AG08396 (cell line): ENCODE measurements at places on chromosomes 2 and 18.

- DNase-seq = no peak
Observed at GRCh38 chr2:200592406-200593075, 6.7 kb downstream of the AOX1 start.

GRCh38 chr18:14919666-14920065 lies 171.7 kb downstream of the ANKRD30B start:
- no peak for DNase-seq

- no peak for DNase-seq
Observed at GRCh38 chr2:66470199-66470598, 35.3 kb downstream of the MEIS1 start.

DNA sequence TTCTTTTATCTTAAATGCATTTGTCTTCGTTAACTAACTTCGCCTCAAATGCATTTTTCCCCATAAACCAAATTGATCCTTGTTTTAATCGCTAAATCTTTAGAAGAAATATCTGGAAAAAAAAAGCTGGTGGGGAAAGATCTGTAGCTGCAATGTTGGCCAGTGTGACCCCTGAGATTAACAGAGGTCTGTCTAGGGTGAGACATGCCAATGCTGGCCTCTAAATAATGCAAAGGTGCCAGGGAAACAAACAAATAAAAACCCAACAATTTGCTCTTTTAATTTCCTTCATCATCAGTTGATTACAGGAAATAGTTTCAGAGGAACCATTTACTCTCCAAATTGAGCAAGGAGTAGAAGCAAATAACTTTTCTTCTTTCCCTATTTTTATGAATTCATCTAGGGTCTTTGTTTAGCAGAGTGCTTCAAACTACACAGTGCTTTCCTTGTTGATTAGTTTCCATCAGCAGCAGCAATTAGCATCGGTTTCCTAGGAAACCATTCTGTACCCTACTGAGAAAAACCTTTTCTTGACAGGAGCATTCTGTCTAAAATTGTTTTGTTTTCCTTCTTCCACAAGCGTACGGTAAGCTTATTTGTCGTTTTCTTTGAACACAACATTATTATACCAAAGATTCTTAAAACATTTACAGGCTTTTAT lies 100.5 kb upstream of the UNC80 start:
- DNase-seq = no peak

DNA sequence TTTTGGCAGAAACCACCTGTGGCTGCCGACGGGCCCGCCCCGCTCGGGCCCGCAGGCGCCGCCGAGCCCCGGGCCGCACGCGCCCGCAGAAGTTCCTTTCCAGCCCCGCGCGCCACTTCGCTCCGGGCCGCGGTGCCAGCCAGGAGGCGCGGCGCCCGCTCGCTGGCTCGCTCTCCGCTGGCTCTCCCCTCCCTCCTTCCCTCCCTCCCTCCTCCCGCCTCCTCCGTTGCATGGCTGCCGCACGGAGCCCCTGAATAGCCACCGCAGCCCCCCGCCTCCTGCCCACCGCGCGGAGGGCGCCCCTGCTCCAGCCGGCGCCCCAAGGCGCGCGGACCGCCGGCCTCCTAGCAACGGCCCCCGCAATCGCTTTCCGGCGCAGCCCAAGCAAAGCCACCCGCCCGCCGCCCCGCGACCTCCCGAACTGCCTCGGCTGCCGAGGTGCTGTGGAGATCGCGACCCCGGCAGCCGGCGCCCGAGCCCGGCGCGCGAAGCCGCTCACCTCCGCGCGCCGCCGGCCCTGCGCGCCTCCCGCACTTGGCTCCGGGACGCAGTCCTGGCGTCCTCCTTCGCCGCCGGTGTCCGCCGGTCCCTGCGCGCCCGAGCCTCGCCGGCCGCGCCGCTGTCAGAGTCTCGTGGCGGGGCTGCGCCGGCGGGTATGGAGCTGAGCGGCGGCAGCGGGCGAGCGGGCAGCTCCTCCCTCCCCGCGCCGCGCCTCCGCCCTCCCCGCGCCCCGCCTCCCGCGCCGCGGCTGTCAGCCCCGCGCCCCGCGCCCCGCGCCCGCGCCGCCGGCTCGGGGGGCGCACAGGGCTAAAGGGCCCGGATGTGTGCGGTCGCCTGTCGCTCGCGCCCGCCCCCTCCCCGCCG lies at the start of gene ZBTB7C:
Gene ZBTB7C (minus strand): TSS at position 657 of the 864 bp plus-strand sequence.
- peak; percentile 69 for DNase-seq

DNA sequence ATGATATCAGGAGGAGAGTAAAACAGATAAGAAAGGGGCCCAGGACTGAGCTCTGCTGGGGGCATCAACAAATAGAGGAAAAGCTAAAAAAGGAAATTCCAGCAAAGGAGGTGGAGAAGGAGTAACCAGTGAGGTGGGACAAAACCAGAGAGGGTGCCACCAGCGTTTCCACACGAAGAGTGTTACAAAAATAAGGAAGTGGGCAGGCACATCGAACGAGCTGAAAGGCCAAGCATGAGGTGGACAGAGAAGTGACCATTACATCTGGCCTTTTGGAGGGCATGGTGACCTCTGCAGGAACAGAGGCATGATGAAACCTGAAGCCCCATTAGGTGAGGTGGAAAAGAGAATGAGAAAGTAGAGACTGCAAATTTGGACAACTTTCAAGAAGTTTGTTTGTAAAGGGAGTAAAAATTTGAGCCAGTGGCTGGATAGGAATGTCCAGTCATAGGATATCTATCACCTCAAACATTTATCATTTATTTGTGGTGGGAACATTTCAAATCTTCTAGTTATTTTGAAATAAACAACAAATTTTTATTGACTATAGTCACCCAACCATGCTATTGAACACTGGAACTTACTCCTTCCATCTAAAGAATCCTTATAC lies 18.4 kb upstream of the VIT start:
- DNase-seq = peak; percentile 28

DNA sequence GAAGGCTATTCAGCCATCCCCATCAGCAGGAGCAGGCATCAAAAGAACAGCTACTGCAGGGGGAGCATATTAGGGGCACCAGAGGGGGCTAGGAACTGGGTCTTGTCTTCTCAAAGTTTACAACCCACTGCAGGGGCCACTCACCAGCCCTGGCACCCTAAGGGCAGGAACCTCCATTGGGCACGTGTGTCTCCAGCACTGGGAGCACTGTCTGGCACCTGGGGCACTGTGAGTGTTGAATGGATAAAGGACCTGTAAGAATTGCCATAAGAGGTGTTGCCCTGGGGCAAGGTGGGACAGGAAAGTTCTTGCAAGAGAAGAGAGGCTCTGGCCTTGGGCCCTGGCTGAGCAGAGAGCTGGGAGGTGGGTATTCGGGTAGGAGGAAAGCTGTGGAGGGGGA lies 1.4 kb upstream of the STEAP3 start:
- no peak for DNase-seq

- DNase-seq = no peak
Observed at GRCh38 chr18:3799515-3799914, 349.5 kb downstream of the TGIF1 start.

GRCh38 chr2:10124538-10125045 lies 2.1 kb downstream of the RRM2 start:
- DNase-seq = peak; percentile 54

DNA sequence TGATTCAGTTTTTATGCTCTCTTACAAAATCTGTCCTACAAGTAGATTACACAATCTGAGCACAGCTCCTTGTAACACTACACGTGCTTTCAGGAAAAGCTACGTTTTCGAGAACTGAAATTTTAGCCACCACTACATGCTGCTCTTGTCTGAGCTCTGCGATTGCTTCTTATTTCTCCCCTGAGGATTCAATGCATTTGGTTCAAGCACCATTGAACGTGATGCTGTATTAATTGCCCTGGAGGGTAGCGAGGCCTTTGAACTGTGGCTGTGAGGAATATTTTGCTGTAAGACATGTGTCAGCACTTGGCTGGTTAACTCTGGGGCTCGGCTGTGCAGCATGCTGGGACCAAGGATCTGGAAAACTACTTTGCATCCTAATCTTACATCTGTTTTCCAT lies 405.8 kb downstream of the EPHA4 start:
- no peak for DNase-seq

GRCh38 chr2:220006152-220006621 lies 378.8 kb downstream of the SLC4A3 start:
- peak; percentile 17 for DNase-seq

- DNase-seq = no peak
Observed at GRCh38 chr2:71500426-71501079, 47.2 kb downstream of the DYSF start.

- no peak for DNase-seq
Observed at GRCh38 chr2:95007031-95007609, 18.4 kb upstream of the MAL start.

- no peak for DNase-seq
Observed at GRCh38 chr2:143594161-143594560, 464.9 kb downstream of the ARHGAP15 start.

GRCh38 chr2:121905201-121905600 lies 149.8 kb downstream of the TSN start:
- DNase-seq = no peak

DNA sequence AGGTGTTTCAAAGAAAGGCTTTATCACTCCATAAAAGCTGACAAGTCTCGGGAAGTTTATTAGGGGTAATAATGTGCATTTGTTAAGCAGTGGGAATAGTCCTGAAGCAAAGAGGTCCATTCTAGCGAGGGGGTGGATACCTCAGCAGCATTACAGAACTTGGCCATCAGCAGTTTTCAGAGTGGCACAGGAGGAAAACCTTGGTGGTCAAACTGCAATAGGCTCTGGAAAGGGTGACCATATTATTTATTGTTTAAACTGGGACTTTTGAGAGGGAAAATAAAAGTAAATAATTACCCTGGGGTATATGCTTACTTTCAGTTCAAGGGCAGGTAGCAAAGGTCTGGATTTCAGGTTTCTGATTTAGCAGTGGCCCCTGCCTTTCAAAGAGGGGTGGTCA lies 115.5 kb upstream of the KLHL14 start:
- no peak for DNase-seq

GRCh38 chr2:25851740-25852503 lies 26.4 kb downstream of the ASXL2 start:
- DNase-seq = peak; percentile 62

DNA sequence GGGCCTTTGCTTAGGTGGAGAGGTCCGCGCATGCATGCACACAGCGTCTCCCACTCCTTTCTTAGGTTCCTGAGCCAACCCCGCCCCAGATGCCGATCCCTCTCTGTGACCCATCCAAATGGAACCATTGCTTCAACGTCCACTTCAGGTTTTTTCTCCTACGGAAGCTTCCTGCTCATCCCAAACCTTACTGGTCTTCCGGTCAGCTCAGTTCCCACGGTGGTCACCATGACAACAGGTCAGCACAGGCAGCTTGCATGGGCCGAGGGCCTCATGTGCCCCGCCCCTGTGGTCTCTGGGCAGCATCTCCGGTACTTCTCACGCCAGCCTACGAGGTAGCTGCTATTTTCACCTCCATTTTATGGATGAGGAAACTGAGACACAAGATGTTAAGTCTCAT lies 163.7 kb downstream of the SOCS6 start:
- DNase-seq = no peak

GRCh38 chr18:58230438-58231179 lies 186.6 kb downstream of the NEDD4L start:
- no peak for DNase-seq

DNA sequence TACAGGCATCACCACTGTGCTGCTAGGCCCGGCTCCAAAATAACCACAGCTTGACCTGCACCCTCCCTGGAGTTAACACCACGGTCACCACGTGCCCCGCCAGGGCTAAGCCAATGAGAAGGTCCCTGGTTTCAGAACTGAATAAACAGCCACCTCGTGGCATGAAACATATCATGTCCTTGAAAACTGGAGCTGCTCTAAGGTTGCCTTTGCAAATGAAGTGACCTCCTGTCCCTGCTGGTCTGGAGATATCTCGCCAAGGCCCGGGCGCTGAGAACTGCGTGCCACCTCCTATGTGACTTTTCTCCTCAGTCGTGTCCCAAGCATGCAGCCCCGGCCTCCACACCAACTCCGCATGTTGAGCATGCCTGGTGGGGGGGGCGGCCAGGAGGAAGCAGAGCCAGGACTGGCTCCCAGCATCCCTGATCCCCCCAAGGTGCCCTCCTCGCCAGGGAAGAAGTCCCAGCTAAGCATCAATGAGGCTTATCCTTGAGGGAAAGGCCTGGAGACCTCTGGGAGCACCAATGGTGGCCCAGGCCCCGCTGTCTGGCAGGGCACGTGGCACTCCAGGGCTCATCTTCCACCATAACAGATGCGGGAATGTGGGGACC lies 16.3 kb upstream of the KCNG2 start:
- DNase-seq = no peak

DNA sequence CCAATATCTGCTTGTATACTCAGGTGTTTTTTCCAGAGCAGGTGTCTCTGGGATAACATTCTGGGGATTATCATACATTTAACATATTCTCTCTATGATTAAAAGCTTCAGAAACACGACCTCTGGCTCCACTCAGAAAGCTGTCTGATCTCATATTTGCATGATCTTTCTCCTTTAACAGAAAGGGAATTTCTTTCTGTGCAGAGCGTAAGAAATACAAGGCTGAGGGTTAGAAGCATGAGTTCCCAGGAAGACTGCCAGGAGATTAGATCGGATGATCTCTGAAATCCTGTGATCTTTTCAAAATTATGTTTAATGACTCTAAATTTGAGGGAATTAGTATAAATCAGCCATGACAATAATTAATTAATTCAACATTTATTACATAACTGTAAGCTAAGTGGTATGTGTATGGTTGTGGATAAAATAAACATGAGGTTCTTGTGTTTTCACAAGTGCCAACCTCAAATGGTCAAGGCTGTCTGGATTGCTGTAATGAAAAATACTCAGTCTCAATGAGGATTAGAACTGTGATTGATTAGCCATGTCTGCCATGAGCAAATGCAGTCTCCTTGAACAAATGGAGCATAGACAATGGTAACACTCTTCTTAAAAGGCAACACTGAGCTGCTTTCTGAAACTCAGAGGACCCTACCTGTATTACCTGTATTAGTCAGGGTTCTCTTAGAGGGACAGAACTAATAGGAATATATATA lies 304.9 kb downstream of the STK39 start:
- DNase-seq = no peak

GRCh38 chr2:186927867-186928191 lies 78.9 kb upstream of the ZSWIM2 start:
- DNase-seq = no peak

DNA sequence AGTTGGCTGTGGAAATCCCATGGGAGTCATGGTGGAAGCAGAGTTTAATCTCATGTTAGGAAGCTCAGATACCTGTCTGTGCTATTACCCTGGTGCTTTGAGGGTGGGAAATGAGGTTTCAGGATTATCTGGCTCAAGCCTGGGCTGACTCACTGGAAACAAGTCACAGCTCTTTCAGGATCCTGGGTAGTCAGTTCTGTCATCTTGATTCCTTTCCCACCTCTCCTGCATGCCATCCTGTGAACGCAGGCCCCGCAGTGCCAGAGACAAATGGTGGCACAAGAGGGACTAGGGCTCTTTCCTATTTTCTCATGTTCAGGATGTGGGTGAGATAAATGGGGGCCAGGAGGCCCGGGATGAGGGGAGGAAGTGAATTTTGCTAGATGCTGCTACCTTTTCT lies 3.7 kb upstream of the FAM136A start:
- DNase-seq = no peak

DNA sequence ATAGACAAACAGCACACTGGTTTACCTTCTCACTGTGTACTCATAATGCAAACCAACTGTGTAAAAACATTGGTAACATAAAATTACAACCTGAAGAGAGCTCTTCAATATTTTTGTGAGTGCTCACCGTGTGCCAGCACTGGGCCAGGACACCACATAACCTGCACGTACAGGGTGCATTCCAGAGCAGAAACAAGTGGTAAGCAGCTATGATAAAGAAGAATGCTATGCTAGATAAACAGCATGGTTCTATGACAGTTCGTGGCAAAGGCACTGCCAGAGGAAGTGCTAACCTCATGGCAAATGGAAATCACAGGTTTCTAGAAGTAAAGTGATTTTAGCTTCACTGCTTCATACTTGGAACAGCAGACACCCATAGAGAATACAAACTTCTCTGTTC lies 343.5 kb downstream of the MTX2 start:
- DNase-seq = no peak

GRCh38 chr2:42246562-42246961 lies 77.4 kb downstream of the EML4 start:
- DNase-seq = no peak
